ENCODE measurements at places on chromosomes 6 and 20.

- no peak for DNase-seq
Measured at GRCh38 chr6:139753198-139753861, 378.9 kb upstream of the CITED2 start.

DNA sequence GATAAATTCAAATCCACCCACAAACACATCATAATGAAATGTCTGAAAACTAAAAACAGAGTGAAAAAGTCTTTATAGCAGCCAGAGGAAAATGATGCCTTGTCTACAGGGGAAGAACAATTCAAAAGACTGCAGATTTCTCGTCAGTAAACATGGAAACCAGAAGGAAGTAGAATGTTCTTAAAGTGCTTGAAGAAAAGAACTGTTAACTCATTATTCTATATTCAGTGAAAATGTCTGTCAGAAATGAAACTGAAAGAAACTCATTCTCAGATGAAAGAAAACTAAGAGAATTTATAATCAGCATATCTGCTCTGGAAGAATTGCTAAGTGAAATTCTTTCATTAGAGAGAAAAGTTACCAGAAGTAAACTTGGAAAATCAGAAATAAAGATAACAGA lies 416.1 kb downstream of the TBC1D32 start:
- no peak for DNase-seq

DNA sequence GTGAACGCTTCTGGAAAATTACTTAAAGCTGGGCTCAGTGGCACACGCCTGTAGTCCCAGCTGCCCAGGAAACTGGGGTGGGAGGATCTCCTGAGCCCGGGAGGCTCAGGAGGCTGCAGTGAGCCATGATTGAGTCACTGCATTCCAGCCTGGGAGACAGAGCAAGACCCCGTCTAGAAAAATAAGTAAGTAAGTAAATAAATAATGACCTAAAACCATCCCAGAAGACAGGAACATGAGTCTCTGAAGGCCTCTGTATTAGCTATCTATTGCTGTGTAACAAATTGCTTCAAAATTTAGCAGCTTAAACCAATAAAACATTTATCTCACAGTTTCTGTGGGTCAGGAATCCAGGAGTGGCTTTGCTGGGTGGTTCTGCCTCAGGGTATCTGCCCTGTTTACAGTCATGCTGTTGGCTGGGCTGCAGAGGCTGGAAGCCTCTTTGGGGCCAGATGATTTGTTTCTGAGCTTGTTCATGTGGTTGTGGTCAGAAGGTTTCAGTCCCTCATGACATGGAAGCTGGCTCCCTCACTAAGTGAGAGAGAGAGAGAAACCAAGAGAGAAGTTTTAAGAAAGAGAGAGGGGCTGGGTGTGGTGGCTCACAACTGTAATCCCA lies 48.4 kb upstream of the NCOA3 start:
- peak; percentile 100 for DNase-seq

GRCh38 chr6:112760831-112761230 lies 413.7 kb downstream of the RFPL4B start:
- peak; percentile 13 for DNase-seq

DNA sequence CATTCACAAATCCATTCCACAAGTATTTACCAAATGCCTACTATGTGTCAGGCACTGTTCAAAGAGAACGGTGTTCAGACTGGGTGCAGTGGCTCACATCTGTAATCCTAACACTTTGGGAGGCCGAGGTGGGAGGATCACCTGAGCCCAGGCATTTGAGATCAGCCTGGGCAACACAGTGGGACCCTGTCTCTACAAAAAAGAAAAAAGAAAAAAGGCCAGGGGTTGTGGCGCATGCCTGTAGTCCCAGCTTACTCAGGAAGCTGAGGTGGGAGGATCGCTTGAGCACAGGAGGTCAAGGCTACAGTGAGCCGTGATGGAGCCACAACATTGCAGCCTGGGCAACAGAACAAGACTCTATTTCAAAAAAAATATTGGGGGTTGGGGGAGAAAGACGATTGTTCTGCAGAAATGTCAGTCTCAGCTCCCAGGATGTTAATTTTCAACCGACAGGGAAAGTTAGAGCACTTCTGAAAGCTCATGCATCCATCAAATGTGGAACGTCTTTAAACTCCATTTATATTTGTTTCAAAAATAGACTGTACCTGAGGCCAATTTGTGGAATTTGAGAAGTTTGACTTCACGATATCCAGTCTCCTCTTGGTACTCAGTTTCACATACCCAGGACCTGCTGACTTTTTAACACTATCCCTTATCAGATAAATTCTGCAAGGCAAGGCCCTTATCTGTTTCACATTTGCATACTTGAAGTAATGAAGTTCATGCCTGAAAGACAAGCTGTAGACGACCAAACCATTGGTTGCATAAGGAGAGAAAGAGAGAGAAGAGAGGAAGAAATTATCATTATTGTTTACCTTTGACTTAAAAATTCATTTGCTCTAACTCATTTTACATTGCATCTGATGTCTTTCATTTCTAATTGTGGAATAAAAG lies 14.8 kb upstream of the BTN3A2 start:
- no peak for DNase-seq

DNA sequence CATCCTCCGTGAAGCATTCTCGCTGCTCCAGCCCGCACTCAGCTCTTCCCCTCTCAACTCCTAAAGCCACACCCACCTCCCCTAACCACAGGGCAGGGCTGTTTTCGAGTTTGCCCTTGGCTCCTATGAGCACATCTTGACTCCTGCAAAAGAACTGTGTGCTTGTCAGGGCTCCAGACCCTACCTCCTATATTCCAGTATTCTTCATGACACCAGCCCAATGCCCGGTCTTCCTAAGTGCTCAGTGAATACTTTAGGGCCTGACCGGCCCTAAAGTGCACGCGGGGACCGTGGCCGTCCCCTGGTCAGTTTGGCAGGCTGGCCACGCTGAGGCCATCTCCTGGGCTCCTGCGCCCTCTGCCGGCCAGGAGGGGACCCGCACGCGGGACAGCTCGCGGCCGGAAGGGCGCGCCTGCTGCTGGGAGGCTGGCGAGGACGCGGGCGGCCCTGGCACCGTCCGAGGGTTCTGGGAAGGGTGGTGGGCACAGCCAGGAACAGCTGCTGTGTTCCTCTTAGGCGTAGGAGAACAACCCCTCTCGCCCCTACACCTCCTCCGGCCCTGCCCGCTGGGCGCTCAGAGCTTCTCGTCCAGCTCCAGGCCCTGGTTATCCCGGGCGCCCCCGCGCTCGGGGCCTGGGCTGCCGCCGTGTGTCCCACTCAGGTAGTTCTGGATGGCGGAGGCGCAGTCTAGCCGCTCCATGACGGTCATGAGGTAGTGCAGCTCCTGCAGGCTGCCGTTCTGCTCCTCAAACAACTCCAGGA lies 11.0 kb downstream of the UNC5CL start:
- peak; percentile 36 for DNase-seq

- DNase-seq = no peak
Measured at GRCh38 chr6:84362193-84362821, 134.9 kb upstream of the CEP162 start.
